ENCODE measurements at places on chromosomes 12 and 14.

- DNase-seq = no peak
Measured at GRCh38 chr12:89525305-89525823, 483 bp downstream of the POC1B start.

DNA sequence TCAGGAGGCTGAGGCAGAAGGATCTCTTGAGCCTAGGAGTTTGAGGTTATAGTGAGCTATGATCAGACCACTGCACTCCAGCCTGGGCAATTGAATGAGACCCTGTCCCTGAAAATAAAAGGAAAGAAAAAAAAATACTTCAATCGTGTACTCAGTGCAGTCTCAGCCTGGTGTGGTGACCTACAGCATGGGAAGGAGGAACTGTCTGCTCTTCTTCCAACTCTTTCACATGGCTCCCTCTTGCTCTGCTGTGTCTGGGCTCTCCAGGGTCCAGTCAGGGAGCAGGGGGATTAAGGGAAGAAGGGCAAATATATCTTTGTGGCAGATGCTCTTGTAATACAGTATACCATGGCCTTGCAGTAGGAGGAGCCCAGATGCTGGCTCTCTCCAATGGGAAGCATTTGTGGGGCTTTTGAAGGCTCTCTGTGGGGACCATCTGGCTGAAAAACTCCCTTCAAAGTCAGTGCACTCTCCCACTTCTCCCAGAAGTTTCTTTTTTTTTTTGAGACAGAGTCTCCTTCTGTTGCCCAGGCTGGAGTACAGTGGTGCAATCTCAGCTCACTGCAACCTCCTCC is 76.6 kb upstream of the TMPO start:
- no peak for DNase-seq

- DNase-seq = no peak
Measured at GRCh38 chr14:24231263-24232120, 675 bp downstream of the NEDD8 start.

DNA sequence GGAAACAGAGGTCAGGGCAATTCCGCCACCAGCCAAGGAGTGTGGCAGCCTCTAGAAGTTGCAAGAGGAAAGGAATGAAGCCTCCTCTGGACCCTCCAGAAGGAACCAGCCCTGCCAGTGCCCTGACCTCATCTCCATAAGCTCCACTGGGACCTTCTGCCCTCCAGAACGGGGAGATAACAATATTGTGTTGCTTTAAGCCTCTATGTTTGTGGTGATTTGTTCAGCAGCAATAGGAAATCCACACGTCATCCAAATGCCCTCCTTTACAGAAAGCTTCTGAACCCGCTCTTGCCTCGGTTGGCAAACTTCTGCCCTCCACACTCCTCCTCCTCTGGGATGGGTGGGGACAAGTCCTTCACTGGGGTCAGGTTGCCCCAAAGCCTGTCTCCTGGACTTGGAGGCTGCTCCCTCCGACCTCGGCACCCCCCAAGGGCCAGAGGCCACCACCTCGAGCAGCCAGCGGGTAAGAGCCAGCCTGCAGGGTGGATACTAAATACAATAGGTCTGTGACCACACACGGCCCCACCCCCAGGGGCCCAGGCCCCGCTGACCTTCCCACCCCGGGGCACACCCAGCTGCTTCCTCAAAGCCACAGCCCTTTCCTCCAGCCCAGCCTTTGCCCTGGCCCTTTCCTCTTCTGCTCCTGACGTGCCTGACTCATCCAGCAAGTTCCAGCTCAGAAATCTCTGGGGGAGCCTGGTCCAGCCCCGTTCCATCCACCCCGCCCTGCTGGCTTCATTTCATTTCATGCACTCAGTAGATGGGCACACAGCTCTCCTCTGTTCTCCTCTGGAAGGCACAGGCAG is 58.7 kb upstream of the NCOR2 start:
- DNase-seq = no peak

DNA sequence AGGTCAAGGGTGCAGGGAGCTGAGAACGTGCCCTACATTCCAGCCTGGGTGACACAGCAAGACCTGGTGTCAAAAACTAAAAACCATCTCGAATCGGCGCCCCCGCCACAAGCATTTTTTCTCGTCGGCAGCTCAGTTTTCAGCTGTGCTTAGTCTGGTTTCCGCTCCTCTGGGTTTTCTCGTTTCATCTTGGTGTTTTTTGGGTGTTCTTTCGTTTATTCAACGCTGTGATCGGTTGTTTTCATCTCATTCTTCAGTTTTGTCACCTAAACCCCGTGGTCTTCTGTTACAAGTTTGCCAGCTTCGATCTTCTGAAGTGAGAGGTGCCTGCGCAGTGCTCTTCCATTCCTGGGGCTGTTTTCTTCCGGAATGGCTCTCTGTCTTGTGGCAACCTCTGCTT is 41.4 kb downstream of the NOC4L start:
- no peak for DNase-seq

DNA sequence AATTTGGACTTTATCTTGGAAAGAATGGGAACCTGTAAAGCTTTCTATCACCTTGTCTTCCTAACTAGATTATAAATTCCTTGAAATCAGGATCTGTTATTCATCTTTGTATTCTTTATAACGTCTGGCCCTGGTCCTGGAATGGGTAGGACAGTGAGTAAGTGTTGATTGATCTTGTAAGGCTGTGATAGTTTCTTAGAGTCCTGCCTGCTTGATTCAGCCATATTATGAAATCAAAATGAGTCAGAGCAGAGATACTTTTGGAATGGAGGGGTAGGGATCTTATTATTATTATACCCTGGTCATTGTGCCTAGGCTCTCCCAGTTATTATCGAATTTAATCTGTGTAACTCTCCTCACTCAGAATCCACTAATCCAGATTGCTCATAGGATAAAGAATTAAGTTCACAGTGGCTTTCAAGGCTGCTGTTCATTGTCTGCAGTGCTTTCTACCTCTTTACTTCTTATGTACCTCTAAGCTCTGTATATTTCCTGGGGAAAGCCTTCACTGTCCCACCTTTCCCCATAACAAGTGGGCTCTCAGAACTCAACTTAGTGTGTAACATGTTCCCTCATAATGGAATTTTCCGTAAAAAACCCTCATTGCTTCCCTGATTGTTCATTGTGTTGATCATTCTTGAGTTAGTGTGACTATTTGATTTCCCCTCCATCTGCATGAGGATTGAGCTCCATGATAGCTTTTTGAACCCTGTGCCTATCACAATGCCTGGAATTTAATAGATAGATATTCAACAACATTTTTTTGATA is 93.3 kb downstream of the DAAM1 start:
- DNase-seq = no peak

DNA sequence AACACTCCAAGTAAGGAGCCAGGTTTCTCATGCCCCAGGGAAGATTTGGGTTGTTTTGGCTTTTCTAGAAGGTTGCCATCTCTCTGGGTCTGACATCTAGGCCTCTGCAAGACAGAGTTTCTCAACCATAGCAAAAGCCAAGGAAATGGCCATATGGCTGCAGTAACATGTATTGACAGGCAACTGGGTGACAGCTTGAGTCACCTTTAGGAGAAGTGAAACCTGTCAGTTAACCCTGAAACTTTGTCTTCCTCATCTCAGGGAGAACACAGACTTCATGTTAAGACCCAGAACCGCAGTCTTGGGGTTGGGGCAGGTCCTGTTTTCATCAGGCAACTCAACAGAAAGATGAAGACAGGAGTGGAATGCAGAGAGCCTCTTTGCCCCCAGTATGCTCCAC is 46.0 kb upstream of the PLBD1 start:
- DNase-seq = no peak
